ENCODE measurements at places on chromosomes 7 and 10.

DNA sequence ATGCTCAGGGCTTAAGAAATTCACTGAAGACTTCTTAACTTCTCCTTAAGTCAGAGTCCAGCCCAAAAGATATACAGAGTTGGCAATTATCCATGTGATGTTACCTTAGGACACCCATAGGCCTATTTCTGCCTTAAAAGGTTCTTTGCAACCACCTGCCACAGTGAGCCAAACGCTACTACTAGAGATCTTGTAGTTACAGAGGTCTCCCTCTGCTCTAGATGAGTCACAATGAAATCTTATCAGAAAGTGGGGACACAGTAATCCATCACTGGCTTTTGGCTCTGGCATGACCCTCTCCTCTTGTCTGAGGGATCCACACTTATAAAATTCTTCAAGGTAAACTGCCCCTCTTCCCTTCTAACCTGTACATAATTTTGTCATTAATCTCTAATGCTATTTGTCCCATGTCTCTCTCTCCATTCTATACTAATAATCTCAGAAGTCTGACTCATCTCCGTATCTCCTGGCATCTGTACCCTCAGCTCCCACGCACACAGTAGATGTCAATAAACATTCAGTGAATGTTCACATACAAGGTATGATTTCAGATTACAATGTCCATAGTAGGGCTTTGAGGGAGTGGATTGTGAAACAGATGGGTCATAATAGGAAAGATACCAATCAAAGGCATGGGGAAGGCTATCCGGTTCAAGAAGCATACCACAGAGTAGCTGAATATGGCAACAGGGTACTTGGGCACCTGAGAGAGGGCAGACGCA lies 112.1 kb downstream of the SGMS1 start:
- DNase-seq, result no peak

GRCh38 chr10:113329121-113329596 lies 223.7 kb upstream of the HABP2 start:
- no peak for DNase-seq

- DNase-seq, result no peak
These were observed 24.5 kb downstream of the LRRC4 start for GRCh38 chr7:128006550-128007302.

DNA sequence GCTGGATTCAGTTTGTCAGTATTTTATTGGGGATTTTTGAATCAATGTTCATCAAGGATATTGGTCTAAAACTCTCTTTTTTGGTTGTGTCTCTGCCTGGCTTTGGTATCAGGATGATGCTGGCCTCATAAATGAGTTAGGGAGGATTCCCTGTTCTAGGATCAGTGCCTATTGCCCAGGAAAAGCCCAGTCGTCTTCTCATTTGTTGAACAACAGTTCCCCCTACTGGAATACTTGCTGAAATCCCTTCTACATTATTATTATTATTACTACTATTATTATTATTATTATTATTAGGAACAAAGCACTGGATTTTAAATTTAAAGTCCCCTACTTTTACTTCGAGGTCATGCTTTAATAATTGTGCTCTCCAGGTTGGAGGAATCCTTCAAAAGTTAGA lies 528.9 kb downstream of the MAGI2 start:
- DNase-seq, result no peak

GRCh38 chr7:100452513-100452912 lies 11.5 kb downstream of the SPACDR start:
- DNase-seq, result no peak

DNA sequence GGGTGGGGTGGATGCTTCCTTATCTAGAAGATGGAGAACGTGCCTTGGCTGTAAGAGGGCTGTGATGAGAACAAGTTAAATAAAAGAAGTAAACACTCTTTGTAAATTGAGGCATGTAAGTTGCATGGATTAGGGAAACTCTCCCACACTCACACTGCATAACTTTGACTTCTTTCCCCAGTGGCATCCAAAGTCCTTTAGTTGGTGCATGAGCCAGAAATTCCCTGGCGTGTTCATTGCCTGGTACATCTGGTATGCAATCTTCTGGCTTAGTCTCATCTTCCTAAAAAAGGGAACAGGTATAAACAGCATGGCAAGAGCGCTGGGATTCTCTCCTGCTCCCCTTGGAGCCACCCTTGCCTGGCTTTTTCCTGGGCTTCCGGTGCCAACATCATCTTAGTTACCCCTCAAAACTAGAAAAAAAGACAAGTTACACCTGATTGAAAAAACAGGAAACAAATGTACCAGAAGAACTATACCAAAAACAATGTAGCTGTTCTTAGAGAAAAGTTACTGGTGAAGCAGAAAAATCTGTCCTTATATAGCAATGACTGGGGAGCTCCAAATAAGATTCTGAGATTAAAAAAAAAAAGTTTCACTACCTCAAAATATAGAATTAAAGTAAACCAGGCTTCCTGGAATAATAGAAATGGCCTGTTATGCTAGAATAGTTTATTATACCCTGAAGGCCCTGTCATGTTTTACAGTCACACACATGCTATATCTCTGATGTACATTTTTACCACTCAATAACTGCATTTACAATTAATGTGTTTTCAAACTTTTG lies 9.9 kb downstream of the RP9 start:
- no peak for DNase-seq

DNA sequence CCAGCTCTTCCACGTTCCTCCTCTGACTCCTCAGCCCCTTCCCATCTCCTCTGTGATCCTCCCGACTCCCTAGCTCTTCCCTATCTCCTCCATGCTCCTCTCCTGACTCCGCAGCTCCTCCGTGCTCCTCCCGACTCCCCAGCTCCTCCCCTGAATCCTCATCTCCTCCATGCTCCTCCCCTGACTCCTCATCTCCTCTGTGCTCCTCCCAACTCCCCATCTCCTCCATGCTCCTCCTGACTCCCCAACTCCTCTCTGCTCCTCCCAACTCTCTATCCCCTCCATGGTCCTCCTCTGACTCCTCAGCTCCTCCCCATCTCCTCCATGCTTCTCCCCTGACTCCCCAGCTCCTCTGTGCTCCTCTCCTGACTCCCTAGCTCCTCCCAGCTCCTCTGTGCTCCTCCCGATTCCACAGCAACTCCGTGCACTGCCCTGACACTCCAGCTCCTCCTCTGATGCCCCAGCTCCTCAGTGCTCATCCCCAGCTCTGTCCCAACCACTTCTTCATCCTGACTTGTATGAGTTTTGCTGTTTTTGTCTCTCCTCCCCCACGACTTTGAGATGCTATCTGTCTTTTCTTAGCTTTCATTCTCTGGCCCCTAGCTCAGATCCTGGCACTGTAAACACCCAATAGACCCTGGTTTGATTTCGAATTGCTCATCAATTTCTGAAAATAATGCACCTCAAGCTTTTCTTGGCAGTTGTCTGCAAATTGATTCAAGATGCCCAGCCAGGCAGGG lies 38.3 kb downstream of the OAT start:
- DNase-seq, result no peak

DNA sequence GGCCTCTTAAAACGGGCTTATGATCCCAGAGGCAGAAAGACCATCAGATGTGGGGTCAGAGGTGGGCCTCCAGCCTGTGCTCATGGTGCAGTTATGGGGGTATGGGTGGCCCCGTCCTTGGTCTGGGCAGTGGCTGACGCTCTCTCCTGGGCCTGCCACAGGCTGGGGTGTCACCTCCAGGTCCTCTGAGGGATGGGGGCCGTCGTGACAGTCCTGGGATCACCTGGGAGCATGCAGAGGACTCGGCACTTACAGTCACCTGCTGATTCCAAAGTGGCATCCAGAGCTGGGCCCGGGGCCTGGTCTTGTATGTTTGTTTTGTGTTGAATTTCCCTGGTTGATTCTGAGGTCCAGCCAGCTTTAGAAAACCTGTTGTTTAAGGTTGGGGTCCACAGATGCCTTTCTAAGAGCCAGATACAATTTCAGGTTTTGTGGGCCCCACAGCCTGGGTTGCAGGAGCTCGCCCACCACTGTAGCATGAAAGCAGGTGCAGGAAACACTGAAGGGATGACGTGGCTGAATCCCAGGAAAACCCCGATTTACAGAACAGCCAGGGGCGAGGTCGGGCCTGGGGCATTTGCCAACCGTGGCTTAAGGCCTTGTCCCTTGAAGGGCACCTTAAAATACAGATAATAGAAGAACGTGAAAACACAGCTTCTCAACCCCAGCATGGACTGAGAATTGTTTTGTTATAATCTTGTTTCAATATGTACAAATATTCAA lies 170.7 kb upstream of the PPP2R2D start:
- no peak for DNase-seq

DNA sequence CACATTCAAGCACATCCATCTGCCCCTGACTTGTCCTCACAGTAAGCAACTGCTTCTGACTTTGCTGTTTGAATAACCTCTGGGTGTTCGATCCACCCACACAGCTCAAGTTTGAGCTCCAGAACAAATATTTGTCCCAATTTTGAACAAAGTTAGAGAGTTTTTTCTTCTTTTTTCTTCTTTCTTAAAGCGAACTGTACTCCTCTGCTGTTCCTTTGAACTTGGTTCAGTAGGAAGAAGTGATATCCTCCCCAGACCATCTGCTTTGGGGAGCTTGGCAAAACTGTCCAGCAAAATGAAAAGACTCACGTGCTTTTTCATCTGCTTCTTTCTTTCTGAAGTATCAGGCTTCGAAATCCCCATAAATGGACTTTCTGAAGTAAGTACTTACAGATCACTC lies at the start of gene ITIH2:
Gene ITIH2, plus strand, starts transcription at position 177 of the 400 bp plus-strand sequence. Its CDS starts 119 bp downstream, at position 296.
- no peak for DNase-seq

DNA sequence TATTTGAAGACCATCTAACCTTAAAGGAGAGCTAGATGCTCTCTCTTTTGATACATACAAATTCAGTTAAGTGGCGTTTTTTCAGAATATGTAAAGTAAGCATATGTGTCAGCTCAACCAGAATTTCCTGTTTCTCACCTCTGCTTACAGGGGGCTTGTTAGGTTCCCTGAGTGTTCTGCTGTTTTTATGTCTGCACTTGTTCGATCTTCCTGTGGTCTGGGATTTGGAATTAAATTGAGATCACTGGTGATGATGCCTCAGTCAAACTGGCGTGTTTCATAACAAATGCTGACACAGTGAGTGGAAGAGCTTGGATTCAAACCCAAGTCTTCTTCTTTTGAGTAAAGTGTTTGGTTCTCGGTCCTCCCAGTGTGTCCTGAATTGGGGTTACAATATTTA lies 348.3 kb upstream of the AKR1E2 start:
- DNase-seq, result no peak

GRCh38 chr7:38507384-38507783 lies 123.8 kb downstream of the AMPH start:
- no peak for DNase-seq

GRCh38 chr7:151447312-151447711 lies 7.4 kb upstream of the CRYGN start:
- no peak for DNase-seq

DNA sequence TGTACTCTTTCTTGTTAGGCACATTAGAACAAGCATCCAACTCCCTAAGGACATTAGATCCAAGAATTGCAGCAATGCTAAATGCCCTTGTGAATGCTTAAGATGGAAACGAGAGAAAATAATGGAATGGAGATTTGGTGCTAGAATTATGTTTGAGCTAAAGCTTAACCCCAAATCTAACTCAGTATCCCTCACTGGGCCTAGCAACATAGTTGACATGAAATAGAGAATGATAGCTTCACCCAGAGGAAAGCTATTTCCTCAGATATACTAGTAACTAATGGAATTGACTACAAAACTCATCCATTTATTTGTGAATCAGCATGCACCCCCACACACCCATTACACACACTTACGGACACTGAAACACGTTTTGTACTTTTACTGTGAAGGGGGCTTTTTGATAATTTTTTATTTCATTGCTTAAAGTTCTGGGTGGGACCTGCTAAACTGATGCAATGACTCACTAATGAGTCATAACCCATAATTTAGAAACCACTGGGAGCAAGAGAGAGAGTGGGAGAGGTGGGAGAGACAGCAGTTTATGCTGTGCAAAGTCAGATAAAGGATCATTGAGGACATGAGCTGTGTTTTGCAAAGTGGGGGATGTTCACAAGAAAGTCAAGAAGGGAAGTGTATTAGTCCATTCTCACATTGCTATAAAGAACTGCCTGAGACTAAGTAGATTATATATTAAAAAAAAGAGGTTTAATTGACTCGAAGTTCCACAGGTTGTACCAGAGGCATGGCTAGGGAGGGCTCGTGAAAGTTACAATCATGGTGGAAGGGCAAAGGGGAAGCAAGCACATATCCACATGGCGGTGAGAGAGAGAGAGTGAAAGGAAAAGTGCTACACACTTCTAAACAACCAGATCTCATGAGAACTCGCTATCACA lies 382.7 kb downstream of the SFMBT2 start:
- no peak for DNase-seq

GRCh38 chr7:76343294-76343930 lies 15.4 kb downstream of the YWHAG start:
- DNase-seq, result no peak

Data from stimulated activated CD8-positive, alpha-beta memory T cell treated with anti-CD3 and anti-CD28 coated beads, Interleukin-12 subunit alpha, Interleukin-12 subunit beta, amount 100 ng/mL, for 1 hour (primary cell).